ENCODE measurements at places on chromosomes 1 and 21. TPM values are rescaled to one million over a fixed set of nuclear protein-coding genes. Genes with fewer than 3 reads are reported as not detected.

The FH gene
- 85.7 TPM for total RNA-seq

The ETV3L gene
- total RNA-seq, result not detected

The LRRC39 gene
- 0.17 TPM for total RNA-seq

The FCMR gene
- 73.0 TPM for total RNA-seq

The PGD gene
- total RNA-seq, result 94.6 TPM

Data from activated CD4-positive, alpha-beta memory T cell treated with anti-CD3 and anti-CD28 coated beads for 36 hours (primary cell).